ENCODE measurements at places on chromosomes 5 and 9.
A peak's percentile ranks its signal among the peaks of the same experiment; 100 is the strongest.

DNA sequence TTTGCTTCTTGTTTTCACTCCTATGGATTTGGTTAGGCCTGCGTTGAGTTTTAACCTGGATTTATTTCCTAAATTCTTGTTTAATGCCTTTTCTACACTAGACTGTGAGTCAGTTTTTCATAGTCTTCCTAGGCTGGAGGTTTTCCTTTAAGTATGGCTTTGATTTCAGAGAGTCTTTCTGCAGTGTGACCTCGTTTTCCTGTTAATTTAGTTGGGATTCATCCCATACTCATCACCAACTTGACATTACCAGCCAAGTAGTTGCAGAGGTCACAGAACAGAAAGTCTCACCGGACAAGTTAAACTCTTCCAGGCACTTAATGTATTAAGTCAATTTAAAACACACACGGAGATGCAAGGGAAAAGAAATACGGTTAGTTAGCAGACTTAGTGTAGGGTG, 29.7 kb upstream of the AUH start:
- no peaks in the 10 kb centered on the region for H3K27me3 ChIP-seq
- DNase-seq = no peak
- H3K27ac ChIP-seq = no peak overlapping the region
- H3K4me3 ChIP-seq = no peak overlapping the region
- no peaks in the 10 kb centered on the region for H3K36me3 ChIP-seq

- H3K4me3 ChIP-seq = no peak overlapping the region
- DNase-seq = no peak
- H3K4me1 ChIP-seq = no peaks in the 10 kb centered on the region
- no peak overlapping the region for H3K27ac ChIP-seq
Observed at GRCh38 chr9:71885467-71885866, 25.5 kb downstream of the ABHD17B start.

DNA sequence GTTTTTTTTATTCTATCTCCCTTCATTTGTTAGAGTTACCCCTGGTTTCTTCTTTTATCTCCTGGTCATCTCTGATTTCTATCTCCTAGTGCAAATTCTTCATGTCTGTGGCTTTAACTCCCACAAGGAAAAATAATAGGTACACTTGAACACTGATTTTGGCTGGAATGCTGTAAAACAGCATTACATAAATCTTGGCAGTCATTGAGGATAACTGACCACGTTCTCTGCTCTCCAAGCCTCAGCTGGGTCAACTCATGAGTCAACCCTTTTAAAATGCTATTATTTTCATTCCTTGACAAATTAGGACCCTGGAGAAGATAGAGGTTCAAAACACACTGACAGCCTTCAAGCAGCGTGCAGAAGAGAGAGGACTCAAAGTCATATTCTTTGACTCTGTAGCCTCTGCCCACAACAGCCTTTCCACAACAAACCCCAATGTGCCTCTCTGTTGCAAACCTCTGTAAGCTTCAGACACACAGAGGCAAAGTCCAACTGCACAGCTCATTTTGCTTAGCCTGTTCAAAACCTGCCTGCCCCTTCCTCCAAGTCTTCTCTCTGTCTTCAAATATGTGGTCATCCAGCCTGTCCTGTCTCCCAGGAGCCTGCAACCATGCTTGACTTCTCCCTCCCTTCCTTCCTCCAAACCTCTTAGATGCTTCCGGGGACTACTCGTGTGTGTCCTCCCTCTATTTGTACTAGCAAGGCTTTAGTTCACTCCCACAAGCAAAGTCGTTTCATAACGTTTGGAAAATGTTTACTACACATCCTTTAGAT, 398.4 kb downstream of the MED10 start:
- H3K4me1 ChIP-seq = no peaks in the 10 kb centered on the region
- no peak for DNase-seq
- H3K36me3 ChIP-seq = no peaks in the 10 kb centered on the region
- H3K27me3 ChIP-seq = no peaks in the 10 kb centered on the region
- peak overlapping the region; percentile 71 for H3K27ac ChIP-seq
- H3K4me3 ChIP-seq = no peak overlapping the region

GRCh38 chr5:91281401-91281800, 101.7 kb downstream of the ARRDC3 start:
- H3K27ac ChIP-seq = peak overlapping the region; percentile 82
- no peaks in the 10 kb centered on the region for H3K27me3 ChIP-seq
- H3K4me3 ChIP-seq = no peak overlapping the region
- DNase-seq = no peak
- no peaks in the 10 kb centered on the region for H3K36me3 ChIP-seq
- H3K4me1 ChIP-seq = no peaks in the 10 kb centered on the region

- peak; percentile 18 for DNase-seq
- no peak overlapping the region for H3K4me3 ChIP-seq
- peak overlapping the region; percentile 66 for H3K27ac ChIP-seq
- H3K4me1 ChIP-seq = no peaks in the 10 kb centered on the region
Observed at GRCh38 chr9:82404881-82405280, 416.3 kb downstream of the SPATA31D1 start.

GRCh38 chr5:86526811-86527348, 90.9 kb upstream of the COX7C start:
- H3K27me3 ChIP-seq = no peaks in the 10 kb centered on the region
- no peak overlapping the region for H3K4me3 ChIP-seq
- no peaks in the 10 kb centered on the region for H3K36me3 ChIP-seq

GRCh38 chr5:133360693-133361472, 251.5 kb downstream of the FSTL4 start:
- no peaks in the 10 kb centered on the region for H3K36me3 ChIP-seq
- no peak for DNase-seq
- no peak overlapping the region for H3K4me3 ChIP-seq
- no peaks in the 10 kb centered on the region for H3K27me3 ChIP-seq

DNA sequence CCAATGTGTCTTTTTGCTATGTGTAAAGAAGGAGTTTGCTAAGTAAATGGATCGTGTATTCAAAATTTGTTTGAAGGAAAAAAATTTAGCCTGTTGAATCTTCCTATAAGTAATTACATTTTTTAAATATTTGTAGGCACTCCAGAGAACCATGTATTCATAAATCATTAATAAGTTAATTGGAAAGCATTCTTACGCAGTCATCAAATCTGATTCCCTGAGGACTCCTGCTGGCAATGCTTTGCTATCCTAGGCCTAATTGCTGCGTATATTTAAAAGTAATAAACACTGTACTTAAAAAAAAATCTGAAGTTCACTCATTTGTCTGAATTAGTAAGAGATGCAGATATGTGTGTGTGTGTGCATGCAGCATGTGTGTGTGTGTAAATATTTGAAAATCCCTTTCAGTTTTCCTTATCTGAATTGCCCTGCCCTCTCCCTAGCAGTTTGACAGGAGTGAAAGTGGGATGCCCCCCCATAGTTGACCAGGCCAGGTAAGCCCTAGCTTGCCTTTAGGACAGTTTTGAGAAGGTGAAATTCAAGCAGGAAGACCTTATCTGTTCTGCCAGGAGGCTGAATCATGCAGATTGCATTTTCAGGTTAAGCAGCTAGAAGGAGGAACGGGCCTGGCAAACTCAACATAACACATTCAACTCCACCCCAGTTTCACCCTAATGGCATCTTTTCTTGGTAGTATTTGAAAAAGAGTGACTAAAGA, 81.2 kb upstream of the DNAH5 start:
- no peaks in the 10 kb centered on the region for H3K36me3 ChIP-seq
- no peak overlapping the region for H3K27ac ChIP-seq
- H3K27me3 ChIP-seq = no peaks in the 10 kb centered on the region
- no peaks in the 10 kb centered on the region for H3K4me1 ChIP-seq
- no peak for DNase-seq

DNA sequence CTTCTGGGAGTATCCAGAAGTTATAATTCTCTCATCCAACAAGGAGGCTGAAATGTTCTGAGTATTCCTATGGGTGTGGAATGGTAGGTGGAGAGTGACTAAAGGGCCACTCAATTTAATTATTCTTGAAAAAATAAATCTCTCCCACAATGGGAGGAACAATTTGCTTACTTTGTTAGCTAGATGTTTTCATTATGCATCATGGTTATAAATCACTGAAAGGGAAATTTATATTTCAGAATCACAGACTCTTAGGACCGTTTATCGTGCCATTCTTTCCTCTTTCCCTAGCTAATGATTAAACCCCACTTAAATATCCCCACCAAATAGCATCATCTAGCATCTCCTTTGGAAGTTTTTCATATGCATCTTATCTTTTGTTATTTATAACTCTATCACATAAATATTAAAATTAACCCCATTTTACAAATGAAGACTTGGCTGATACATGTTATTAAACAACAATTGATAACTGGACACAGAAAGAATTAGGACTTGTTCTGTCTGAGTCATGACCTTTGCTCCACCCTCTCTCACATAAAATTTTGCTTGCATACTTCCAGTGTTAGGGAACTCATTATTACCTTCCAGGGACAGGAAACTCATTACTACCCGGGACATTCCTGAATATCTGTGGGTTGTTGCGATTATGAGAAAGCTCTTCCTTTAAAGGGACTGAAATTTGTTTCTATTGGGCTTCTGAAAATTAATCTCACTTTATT, 94.9 kb upstream of the NMUR2 start:
- H3K4me1 ChIP-seq = no peaks in the 10 kb centered on the region
- H3K27me3 ChIP-seq = no peaks in the 10 kb centered on the region
- no peak overlapping the region for H3K27ac ChIP-seq
- DNase-seq = no peak
- H3K36me3 ChIP-seq = no peaks in the 10 kb centered on the region

DNA sequence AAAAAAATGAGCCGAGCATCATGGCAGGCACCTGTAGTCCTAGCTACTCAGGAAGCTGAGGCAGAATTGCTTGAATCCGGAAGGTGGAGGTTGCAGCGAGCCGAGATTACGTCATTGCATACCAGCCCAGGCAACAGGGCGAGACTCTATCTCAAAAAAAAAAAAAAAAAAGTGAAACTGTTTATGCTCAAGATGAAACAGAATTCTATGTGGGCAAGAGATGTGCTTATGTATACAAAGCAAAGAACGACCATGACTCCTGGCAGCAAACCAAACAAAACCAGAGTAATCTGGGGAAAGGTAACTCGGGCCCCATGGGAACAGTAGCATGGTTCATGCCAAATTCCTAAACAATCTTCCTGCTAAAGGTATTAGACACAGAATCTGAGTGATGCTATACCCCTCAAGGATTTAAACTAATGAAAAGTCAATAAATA, 32.6 kb upstream of the PLAC8L1 start:
- H3K27ac ChIP-seq = no peak overlapping the region
- H3K36me3 ChIP-seq = no peaks in the 10 kb centered on the region
- H3K4me1 ChIP-seq = no peaks in the 10 kb centered on the region
- no peak overlapping the region for H3K4me3 ChIP-seq
- DNase-seq = no peak

DNA sequence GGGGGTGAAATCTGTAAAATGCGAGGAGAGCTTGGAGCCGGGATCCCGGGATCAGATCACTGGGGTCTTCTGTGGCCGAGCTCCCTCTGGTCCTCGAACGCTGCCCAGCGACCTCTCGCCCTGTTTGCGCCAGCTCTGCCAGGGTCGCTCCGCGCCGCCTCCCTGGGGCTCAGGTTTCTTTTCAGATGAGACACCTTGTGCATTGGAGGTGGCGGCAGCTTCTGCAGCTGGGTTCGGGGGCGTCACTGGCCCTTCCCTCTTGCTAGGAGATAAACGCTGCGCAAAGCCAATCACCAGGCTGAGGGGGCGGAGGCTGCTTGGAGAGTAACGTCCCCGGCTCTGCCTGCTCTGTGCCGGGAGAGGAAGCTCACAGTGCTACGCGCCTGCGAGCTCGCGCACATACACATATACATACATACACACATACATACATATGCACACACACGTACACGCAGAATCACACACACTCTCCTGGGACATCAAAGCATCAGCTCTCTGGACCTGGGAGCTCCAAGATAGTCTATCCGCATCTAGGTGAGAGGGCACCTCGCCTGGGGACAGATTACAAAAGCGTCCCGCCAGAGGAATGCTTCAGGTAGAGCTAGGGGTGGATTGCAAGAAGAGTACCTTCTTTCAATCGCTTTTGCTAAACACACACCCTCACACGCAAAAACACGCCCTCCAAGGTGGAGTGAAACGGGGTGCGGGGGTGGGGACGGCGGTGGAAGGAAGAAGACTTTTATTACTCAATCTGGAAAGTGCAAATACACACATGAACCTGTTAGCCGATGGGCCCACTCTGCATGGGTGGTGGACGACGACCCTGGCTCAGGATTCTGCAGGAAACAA, at the start of gene ST8SIA4:
ST8SIA4 (minus strand) TSS at position 244 of the 849 bp plus-strand sequence. CDS start 327 bp downstream, outside the sequence.
- H3K4me1 ChIP-seq = no peaks in the 10 kb centered on the region
- no peaks in the 10 kb centered on the region for H3K27me3 ChIP-seq
- H3K27ac ChIP-seq = peak within 1 kb of the TSS; percentile 44
- H3K36me3 ChIP-seq = no peaks in the 10 kb centered on the region
- peak; percentile 65 for DNase-seq
- H3K4me3 ChIP-seq = peak within 1 kb of the TSS; percentile 30

DNA sequence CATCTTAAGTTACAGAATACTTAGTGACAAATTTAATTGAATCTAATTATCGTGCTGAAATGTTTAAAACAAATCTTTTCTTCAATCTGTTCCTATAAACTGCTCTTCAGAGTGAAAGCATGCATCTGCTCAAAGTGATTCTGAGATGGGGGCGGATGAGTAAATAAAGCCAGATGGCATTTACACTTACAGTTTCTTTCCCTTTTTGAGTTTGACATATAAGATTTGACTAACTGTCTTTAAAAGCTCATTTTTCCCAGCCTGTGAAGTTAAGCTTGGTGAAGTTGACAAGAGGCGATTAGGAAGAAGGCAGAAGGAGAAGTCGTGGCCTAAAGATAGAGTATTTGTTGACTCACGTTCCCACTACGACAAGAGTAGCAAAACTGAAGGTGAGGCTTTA, 137.4 kb downstream of the LPAR1 start:
- H3K27me3 ChIP-seq = no peaks in the 10 kb centered on the region
- DNase-seq = no peak
- no peaks in the 10 kb centered on the region for H3K36me3 ChIP-seq
- H3K4me1 ChIP-seq = no peaks in the 10 kb centered on the region
- H3K4me3 ChIP-seq = no peak overlapping the region
- H3K27ac ChIP-seq = peak overlapping the region; percentile 28

- H3K36me3 ChIP-seq = no peaks in the 10 kb centered on the region
- DNase-seq = no peak
- no peak overlapping the region for H3K27ac ChIP-seq
Observed at GRCh38 chr5:58681943-58682342, 99.1 kb downstream of the RAB3C start.

GRCh38 chr9:134224127-134224526, 59.8 kb upstream of the RNU6ATAC start:
- no peak overlapping the region for H3K4me3 ChIP-seq
- no peaks in the 10 kb centered on the region for H3K4me1 ChIP-seq
- H3K27me3 ChIP-seq = no peaks in the 10 kb centered on the region
- no peak overlapping the region for H3K27ac ChIP-seq
- no peaks in the 10 kb centered on the region for H3K36me3 ChIP-seq

Measured in uterus (tissue), 4 donors.